ENCODE measurements at places on chromosomes 13 and 19. TPM values are rescaled to one million over a fixed set of nuclear protein-coding genes. Genes with fewer than 3 reads are reported as not detected.

Gene PLPPR3
- total RNA-seq = not detected

Gene ZNF415
- total RNA-seq = 1.0 TPM

Gene VMAC
- total RNA-seq = 10.7 TPM

Gene GRIK5
- 4.6 TPM for total RNA-seq

Gene ERICH6B
- not detected for total RNA-seq

Gene KL
- total RNA-seq = 0.32 TPM

Gene ERICH4
- total RNA-seq = not detected

Gene TSHZ3
- total RNA-seq = 2.9 TPM

Gene C13orf42
- total RNA-seq = not detected

Gene PRKCG
- total RNA-seq = 0.32 TPM

Gene LILRA1
- not detected for total RNA-seq

Gene FUT3
- 0.17 TPM for total RNA-seq

Gene PHF11
- 122 TPM for total RNA-seq
